ENCODE measurements at places on chromosomes 7 and 10.

- no peak for DNase-seq
Measured at GRCh38 chr7:36478745-36479144, 89.1 kb downstream of the ANLN start.

- no peak for DNase-seq
Measured at GRCh38 chr7:91898240-91898992, 17.9 kb upstream of the MTERF1 start.

DNA sequence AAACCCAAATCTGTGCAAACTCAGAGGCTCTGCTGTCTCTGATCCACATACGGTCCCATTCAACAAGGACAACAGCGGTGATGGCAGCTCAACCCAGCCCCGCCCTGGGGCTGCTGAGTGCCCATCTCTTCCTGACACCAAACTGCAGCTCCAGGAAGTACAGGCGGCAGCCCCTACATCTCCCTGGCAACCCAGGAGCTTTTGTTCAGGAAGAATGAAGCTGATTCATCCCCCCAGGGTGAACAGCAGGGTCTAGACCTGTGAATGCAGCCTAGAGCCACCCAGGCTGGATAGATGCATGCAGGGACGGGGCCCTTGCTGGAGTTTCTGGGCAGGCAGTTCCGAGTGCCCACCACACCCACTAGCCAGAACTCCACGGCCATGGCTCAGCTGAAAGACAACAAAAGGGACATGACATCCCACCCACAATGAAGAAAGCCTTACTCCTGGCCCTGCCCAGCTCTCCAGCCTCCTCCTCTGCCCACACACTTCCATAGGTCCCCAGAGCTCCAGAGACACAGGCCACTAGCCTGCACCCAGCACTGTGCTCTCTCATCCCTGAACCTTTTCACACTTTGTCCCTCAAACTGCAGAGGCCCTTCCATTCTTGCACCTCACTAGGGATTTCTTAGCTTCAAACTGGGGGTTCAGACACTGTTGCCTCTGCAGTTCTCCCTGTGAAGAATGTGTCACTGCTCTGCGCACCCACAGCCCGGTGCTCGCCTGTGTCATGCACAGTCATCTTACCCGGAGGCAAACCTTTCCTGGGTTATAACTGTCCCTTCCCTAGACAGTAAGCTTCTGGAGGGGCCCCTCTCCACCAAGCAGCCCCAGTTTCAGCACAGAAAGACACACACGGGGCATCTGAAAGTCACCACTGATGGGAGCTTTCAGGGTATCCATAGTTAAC is 99.1 kb downstream of the GRID1 start:
- DNase-seq: no peak

DNA sequence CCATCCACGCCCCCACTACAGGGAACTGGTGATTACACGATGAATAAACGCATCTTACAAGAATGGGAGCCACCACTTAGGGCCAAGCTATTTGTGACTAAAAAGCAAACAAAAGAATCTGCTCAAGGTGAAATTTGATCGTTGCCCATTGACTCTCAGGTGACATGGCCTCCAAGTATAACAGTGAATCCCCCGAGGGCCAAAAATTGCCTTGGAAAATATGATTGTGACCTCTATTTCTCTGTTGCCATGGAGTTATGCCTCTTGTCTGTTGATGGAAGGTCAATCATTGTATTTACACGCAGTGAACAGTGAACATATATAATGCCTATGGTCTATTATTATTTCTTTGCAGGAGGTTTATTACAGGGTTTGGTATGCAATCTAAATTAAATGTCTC is 282.3 kb downstream of the KLF6 start:
- DNase-seq: no peak

- DNase-seq: peak; percentile 23
Measured at GRCh38 chr7:43148161-43148731, 35.8 kb downstream of the HECW1 start.

- DNase-seq: no peak
Measured at GRCh38 chr10:53716156-53716555, 943.6 kb upstream of the MBL2 start.

- peak; percentile 36 for DNase-seq
Measured at GRCh38 chr10:126924915-126925300, 19.7 kb downstream of the DOCK1 start.

DNA sequence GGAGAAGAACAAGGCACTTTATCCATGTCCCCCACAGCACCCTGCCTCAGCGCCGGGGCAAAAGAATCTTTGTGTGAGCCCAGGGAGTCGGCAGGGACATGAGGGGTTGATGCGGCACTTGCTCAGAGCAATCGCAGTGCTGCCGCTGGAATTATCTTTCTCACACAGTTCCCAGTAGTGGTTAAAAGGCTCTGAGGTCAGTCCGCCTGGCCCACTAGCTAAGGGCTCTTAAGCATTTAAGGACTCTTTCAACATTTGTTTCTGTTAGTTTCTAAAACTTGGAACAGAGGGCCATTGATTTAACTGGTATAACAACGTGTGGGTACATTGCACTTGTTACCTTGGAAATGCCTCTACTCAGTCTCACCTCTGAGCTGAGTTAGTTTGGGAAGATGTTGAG is 208.0 kb upstream of the C7orf33 start:
- DNase-seq: no peak

- DNase-seq: no peak
Measured at GRCh38 chr7:73716318-73716890, 3.1 kb downstream of the STX1A start.

- DNase-seq: no peak
Measured at GRCh38 chr7:99409192-99409572, 413 bp downstream of the BUD31 start.

- DNase-seq: peak; percentile 68
Measured at GRCh38 chr7:151309311-151309710, 32.3 kb upstream of the NUB1 start.

DNA sequence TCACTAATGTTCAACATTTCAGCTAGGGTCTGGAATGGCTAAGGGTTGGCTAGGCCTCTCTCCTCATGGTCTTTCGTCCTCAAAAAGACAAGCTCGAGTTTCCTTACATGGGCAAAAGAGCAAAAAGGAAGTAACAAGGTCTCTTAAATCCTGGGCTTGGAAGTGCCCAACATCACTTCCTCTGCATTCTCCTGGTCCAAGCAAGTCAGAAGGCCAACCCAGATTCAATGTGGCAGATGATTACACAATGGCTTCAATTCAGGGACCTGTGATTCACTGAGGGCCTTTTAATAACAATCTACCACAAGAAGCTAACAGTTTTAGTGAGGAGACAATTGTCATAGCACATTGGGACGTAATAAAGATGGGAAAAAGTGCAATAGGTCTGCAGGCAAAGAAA is 4.4 kb upstream of the NUP205 start:
- no peak for DNase-seq

DNA sequence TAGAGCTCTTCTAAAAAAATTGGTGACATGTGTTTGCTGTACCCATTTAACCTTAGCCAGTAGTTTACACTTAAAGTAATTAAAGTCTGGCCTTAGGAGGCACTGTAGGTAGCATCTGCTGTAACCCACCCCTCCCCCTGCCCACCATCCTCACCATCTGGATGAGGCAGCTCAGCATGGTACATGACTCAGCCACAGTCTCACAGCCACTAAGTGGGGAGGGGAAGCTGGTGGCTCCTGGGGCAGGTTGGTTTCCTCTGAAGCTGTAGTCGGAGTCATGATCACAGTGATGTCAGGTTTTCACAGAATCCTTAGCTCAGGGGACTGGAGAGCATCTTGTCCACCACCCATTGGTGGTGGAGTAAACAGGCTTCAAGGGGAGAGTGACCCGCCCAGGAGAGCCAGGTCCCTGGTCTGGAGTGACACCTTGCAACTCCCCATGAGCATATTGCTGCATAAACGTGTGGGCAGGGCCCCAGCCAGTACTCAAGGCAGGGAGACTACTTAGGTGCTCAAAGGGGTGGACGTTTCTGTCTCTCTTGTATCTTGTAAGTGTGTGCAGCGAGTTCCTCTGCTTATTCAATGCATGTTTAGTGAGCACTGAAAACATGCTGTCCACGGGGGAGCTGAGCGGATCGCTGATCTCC is 125.9 kb downstream of the GRK5 start:
- peak; percentile 71 for DNase-seq

DNA sequence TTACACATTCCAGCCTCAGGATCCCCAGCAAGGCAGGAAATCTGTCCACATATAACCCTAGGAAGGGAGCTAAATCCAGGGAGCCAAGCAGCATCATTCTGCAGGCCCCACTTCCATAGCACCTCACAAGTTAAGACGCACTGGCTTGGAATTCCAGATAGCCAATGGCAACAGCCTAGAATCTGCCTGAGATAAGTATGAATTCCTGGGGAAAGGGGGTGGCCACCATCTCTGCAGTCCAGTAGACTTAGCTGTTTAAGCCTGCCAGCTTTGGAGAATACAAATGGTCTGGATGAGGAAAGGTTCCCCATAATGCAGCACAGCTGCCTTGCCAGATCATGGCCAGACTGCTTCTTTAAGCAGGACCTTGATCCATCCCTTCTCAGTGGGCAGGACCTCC is 179.4 kb upstream of the PRSS1 start:
- no peak for DNase-seq

- DNase-seq: no peak
Measured at GRCh38 chr10:42992957-42993390, 83.9 kb upstream of the RET start.

DNA sequence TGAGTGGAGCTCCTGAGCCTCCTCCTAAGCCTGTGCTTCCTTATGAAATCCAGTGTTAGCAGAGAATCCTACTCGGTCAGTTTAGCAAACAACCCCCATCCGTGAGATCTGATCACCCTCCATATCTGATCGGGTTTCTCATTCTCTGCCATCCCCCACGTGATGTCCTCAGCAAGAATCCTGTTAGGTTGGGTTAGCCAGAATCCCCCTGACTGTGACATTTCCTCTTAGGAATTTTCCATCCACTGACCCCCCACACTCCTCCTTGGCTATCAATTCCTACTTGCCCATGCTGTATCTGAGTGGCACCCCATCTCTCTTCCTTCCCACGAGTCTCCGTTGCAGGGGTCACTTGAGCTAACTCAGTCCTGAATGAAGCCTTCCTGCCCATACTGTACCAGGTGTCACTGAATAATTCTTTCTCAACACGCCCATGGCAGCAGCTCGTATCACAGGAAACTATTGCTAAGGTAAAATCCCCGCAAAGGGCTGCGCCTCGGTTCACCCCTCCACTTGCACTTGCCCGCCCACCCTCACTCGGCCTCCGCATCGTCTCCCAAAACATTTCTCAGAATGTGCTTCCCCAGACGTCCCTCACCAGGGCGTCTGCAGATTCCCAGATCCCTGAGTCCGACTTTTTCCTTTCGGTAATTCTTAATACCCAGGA is 44.1 kb downstream of the MYOF start:
- peak; percentile 68 for DNase-seq

DNA sequence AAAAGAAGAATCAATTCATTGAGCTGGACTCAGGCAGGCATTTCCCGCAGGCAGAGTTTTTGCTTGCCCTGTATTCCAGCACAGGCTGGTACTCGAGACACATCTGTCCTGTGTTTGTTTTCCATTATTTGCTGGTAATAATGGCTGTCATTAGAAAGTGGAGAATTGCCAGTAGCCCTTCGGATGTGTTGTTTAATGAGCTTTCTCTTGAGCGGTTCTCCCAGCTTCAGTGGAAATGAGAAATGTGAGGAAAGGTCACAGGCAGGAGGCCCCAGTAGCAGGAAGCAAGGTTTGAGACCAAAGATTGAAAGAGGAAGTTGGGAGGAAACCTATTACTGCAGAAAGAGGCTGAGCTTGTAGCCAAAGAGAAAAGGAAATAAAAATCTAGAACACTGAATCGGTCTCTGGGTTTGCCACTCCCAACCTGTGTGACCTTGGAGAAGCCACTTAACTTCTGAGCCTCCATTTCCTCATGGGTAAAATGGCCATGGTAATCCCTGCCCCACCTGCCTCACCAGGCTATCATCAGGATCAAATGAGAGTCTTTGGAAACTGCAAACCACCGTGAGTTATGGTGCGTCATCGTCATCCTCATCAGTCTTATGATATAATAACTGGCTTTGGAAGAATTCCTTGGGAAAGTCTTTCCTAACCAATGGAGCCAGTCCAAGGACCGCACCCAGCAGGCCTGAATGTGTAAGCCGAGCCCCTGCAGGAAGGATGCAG is 67.7 kb downstream of the TACR2 start:
- peak; percentile 97 for DNase-seq

DNA sequence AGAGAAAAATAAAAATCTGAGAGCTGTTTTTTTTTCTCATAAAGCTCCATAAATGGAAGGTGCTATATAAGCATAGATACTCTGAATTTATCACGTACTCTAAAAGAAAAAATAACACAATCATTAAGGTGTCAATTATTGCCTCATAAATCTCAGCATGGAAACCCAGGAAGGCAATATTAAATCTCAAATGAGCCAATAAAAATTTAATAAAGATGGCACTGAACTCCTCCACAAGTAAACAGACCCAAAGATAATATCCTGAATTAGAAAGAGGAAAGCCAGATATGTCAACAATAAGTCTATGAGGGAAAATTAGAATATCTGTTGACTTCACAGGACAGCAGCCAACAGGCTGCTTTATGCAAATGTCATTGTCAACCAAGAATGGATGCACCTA is 66.5 kb downstream of the CDK6 start:
- DNase-seq: no peak

Data from fibroblast of villous mesenchyme (primary cell).